HEK293T (cell line): ENCODE measurements at places on chromosomes 3 and 15.

DNA sequence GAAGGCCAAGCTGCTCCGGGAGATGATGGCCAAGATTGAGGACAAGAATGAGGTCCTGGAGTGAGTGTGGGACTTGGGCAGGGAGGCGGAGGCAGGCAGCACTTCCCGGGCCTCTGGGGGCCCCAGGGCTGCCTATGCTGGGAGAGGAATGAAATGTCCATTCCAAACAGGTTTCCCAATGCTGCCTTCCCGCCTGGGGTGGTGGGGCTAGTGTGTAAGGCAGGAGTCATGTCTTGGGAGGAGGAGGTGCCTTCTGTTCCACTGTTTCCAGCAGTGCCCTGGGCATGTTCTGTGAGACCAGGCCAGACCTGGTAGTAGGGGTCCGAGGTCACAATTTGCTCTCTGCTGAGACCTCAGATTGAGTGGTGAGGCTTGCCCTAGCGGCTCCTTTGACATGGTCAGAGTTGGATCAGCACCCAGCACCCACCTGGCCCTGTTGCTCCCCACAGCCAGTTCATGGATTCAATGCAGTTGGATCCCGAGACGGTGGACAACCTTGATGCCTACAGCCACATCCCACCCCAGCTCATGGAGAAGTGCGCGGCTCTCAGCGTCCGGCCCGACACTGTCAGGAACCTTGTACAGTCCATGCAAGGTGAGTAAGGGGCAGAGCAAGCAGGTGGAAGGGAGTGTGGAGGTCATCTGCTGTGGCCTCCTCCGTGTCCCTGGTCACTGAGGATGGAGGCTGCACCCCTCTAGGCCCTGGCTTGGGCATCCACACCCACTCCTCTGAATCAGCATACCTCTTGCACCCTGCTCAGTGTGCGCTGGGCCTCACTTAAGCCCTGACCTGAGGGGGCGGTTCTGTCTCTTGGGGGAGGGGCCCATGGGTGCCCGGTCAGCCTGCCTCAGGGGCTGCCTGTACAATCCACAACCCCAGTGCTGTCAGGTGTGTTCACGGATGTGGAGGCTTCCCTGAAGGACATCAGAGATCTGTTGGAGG is 27.3 kb downstream of the PTPN23 start:
- DNase-seq = no peak

- DNase-seq = peak; percentile 40
Observed at GRCh38 chr15:61621146-61621545, 392.0 kb upstream of the RORA start.

- DNase-seq = no peak
Observed at GRCh38 chr3:188491276-188491687, 337.3 kb downstream of the LPP start.

DNA sequence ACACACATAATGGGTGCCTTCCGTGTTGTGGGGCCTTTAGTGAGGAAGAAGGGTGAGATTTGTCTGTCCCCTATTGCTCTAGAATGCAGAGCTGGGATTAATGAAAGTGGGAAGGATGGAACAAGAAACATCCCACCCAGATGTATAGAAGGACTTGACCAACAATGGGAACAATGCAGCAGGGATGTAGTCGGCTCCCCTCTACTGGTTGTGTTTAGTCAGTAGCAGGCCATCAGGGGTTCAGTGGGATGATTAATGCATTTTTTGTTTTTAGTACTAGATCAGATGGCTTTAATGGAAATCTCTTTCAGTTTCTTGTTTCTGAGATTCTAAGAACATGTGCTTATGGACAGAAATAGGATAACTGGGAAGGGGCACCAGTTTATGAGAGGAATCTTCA is 156.0 kb upstream of the ROPN1 start:
- DNase-seq = no peak

- DNase-seq = no peak
Observed at GRCh38 chr3:80055306-80055705, 287.5 kb upstream of the ROBO1 start.

DNA sequence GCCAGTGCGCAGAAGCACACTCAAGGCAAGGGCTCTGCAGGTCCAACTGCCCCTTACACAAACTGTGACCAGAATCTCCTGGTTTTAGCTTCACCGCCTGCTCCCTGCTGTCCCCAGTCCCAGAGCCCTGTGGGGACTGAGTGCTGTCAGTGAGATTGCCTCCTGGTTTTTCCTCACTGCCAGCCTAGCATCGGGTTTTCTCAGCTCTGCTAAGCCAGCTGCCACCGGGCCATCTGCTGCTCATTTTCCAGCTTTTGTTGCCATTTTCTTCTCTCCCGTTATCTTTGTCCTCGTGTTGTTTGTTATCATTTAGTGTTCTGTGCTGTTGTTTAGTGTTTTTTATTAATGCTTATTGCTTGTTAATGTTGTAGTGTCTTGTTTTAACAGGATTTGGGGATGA is 79.5 kb upstream of the BLM start:
- DNase-seq = no peak

GRCh38 chr3:77605308-77605707 is 565.4 kb downstream of the ROBO2 start:
- DNase-seq = no peak
